CD8-positive, alpha-beta memory T cell (primary cell): ENCODE measurements at places on chromosomes 11 and 22.

- DNase-seq, result no peak
These were observed 458.5 kb upstream of the CCDC90B start for GRCh38 chr11:83744620-83745192.

DNA sequence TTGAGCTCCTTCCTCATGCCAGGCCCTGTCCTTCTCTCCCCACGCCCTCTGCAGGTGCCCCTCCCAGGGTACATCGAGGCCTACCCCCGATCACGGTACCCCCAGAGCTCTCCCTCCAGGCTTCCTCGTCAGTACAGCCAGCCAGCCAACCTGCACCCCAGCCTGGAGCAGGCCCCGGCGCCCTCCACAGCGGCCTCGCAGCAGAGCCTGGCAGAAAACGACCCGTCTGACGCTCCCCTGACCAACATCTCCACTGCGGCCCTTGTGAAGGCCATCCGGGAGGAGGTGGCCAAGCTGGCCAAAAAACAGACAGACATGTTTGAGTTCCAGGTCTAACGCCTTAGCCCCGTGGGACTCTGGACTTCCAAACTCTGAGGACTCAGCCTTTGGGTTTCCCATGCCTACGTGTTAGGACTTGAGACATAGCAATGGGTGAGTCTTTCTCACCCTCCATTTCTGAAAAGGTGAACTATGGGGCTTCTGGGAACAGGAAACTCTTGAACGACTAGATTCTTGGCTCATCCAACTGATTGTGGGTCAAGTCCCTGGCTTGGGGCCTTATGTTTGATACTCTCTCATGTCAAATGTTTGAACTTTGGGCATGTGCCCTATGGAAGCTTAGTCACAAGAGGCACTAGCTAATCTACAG lies 32.7 kb downstream of the C11orf91 start:
- DNase-seq, result no peak

DNA sequence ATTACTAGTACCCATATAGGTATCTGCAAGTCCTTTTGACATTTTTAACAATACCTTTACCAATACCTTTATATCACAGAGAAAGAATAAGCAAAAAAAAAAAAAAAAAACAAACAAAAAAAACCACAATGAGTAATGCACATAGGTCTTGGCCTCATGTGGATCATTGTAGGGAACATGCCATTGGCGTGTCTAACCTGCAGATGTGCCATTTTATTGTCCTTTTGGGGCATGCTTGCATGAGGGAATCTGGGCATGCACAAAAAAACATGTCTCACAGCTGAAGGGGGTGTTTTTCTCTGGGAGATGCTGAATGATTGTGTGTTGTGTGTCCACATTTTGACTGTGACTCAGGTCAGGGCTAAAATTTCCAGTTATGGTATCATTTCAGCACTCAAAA lies 361.6 kb downstream of the GUCY1A2 start:
- no peak for DNase-seq

- peak; percentile 63 for DNase-seq
These were observed at the start of gene HSPA8 for GRCh38 chr11:123061403-123062157. Gene HSPA8, minus strand, starts transcription at chr11:123062136. Its CDS starts 812 bp downstream, at chr11:123061324.

- no peak for DNase-seq
These were observed 5.5 kb downstream of the CCDC188 start for GRCh38 chr22:20145206-20145831.

GRCh38 chr22:27720860-27721259 lies 80.7 kb downstream of the MN1 start:
- DNase-seq, result no peak

DNA sequence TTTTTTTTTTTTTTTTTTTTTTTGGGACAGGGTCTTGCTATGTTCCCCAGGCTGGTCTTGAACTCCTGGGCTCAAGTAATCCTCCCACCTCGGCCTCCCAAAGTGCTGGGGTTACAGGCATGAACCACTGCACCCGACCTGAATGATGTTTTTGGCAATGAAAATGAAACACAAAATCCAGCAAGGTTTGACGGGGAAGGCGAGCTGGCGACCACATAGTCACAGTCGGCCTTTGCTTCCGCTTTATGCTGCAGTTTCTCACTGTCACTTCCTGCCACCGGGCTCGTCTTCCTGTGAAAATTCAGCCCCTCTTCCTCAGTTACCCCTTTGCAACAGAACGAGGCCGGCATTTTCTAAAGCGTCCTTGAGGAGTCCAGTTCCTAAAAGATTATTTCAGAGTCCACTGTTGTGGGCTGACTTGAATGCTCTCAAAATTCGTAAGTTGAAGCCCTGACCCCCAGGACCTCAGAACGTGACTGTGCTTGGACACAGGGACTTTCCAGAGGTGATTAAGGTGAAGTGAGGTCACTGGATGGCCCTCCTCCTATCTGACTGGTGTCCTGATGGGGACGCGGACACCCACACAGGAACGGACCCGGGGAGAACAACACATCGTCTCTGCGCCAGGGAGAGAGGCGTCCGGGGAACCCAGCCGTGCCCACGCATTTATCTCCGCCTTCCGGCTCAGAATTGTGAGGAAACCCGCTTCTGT lies 2.9 kb upstream of the BID start:
- peak; percentile 80 for DNase-seq

DNA sequence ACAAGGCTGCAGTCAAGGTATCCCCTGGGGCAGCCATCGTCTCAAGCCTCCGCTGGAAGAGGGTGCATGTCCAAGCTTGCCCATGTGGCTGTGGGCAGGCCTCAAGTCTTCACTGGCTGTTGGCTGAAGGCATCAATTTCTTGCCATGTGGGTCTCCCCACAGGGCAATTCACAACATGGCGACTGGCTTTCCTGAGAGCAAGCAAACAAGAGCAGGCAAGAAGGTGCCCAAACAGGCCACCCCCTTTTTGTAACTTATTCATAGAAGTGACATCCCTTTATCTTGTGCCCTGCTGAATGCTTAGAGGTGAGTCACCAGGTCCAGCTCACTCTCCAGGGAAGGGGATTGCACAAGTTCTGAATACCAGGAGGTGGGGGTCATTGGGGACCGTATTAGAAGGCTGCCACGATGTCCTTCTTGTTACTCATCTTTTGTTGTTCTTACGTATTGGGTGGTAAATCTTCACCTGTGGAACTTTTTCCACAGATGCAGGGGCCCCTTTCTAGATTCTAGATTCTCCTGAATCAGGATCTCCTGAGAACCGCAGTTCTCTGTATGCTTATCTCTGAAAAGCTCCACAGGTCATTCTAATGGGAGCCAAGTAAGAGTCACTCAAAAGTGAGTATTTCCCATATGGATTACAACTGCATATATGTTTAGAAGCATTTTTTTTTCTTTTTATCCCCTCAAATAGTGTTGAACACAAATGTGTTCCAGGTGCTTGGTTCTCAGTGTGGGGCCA lies 44.2 kb upstream of the MICAL2 start:
- no peak for DNase-seq

- DNase-seq, result no peak
These were observed 4.4 kb upstream of the KCNJ11 start for GRCh38 chr11:17392872-17393271.

- DNase-seq, result no peak
These were observed 27.7 kb downstream of the SMCO4 start for GRCh38 chr11:93515441-93516025.

DNA sequence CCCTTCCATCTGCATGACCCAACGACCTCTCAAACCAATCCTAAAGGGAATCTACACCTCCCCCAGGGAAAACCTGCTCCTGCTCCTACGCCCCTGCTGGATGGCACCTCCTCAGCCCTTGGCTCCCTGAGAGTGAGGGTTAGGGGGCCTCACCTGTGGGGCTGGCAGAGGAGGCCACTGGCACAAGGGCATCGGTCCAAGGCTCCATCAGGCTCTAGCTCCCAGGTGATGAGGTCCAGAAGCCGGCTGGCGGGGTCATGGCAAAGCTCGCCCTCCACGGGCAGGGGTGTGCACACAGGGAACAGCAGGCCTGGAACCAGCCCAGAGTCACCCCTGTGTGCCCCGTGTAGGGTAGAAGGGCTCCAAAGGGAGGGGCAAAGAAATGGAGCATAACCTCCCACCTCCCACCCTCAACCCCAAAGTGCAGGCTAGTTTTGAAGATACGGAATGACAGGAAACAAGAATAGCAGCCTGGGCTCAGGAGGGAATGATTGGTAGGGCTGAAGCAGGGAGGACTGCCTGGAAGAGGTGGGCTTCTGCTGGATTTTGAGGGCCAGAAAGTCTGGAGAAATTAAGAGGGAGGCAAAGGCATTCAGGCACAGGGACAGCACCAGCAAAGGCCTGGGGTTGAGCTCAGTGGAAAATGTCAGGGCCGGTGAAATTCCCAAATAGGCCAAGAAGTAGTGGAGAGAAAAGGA lies 42.6 kb downstream of the DKK3 start:
- DNase-seq, result no peak

- DNase-seq, result no peak
These were observed 113.9 kb downstream of the BCR start for GRCh38 chr22:23294221-23294620.

DNA sequence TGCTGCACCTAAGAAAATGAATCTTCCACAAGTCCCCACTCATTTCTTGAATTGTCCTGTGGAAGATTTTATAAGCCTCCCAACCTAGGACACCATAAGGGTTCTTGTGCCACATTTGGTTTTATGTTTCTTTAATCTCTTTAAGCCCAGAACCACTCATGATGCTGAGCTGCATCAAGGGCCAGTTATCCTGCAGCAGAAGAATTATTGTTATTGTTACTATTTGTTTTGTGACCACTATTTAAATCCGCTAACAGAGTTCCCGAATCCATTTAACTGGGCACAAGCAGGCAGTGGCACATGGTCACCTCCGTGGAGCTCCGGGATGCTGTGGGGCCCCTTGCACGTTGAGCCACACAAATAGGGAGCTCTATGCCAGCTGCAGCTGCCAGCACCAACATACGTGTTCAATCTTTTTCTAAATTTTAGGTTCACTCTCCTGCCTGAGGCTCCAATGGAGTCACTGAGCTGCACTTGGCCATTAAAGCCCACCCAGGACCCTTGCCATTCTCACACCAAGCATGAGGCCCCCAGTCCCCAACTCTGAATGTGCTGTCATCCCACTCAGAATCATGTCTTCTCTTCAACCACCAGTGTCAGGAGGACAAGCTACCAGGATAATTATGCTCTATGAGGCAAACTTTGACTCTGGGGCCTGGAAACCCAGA lies 60.6 kb downstream of the DGCR2 start:
- no peak for DNase-seq

- no peak for DNase-seq
These were observed 70.3 kb downstream of the TSPAN18 start for GRCh38 chr11:44797051-44797450.

GRCh38 chr11:76228875-76229149 lies 22.5 kb upstream of the WNT11 start:
- DNase-seq, result no peak

DNA sequence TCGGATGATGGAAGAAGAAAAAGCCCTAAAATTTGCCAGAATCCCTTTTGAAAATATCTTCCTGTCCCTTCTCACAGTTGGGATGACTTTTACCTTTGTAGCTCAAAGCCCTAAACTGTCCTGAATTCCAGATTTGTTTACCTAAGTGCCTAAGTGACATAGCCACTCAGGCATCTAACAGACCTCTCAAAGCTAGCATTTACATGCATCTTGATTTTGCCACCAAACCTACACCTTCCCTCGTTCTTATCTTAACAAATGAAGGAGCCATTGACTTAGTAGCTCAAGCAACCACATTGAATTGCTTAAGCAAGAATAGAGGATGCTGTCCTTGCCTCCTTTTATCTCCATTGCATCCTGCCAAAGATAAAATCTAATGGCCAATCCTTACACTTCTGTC lies 198.4 kb upstream of the NTM start:
- DNase-seq, result no peak

DNA sequence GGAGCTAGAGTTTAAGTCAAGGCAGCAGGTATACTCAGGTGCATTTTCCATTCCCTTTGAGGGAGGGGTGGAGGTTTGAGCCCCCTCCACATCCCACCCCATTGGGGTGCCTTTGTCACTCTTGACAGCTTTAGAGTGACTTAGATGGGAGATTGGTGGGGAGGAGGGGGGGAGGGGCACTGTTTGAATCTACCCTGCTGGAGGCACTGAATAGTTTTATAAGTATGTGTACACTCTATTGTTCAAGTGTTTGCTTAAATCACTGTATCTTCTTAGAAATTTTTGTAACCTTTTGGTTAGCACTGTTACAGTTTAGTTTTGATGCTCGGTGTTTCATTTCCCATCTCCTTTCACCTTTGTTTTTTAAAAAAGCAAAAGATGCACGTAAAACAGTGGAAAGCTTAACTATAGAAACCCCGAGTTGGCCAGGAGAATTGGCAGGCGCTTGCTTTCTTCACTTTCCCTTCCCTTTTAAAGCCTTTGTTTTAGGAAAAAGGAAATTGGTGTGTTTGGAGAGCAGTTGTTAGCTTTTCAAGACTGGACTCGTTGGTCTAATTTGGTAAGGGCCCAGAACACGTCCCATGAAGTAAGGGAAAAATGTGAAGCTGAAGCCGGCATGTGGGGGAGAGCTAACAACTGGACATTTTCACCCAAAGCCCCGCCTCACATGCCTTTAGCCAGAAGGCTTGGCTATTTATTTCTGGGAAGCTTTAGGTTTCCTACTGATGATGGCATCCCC lies 42.8 kb downstream of the TNRC6B start:
- DNase-seq, result no peak

DNA sequence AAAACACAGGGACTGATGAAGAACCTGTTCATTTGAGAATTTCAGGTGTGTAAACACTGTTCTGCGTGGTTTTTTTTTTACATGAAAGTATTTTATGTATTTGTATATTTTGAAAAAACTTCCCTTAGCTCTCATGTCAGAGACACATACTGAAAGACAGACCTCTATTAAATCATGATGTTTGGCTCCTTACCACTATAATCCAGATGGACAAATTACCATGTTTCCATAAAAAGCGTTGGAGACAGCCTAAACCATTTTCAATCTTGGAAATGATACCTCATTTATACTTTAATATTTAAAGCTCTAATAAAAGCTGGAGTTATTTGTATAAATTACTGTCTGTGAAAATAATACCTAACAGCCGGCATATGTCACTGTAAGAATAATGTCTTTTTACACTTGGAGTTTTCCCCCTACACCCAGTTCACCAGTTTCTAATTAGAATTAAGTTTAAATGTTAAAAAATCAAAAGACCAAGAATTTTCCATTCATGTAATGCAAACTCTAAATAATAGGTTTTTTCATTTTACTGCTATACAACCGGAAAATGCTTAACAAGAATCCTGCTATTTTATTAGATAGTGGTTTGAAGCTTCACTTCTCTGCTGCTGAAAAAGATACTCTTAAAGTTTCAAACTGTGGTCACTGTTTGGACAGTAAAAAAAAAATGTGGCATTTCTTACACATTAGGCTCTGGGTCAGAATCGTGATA lies 30.8 kb downstream of the APLP2 start:
- no peak for DNase-seq

GRCh38 chr11:75563501-75563977 lies 1.5 kb downstream of the SERPINH1 start:
- no peak for DNase-seq

DNA sequence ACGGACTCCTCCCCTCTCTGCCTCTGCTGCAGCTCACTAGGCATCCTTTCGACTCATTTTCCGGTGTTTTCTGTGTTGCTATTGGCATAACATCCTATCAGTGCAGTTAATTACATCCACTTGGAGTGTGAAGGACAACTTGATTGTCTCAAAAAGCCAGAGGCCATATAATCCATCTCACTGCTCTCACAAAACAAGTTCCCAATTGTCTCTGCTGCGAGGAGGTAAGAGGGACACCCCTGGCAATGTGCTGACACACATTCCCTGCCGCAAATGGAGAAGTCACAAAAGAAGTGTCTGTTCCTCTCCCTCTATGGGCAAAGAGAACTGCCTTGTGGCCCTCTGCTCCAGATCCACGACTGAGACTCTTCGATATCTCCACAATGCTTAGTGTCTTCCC lies 618.4 kb downstream of the OPCML start:
- no peak for DNase-seq

GRCh38 chr11:72023335-72023734 lies 24.6 kb downstream of the IL18BP start:
- no peak for DNase-seq
